Activated T-helper 1 cell treated with Interleukin-2 at 50 U/mL for 16 hours (primary cell): ENCODE measurements at places on chromosomes 5 and 9.

DNA sequence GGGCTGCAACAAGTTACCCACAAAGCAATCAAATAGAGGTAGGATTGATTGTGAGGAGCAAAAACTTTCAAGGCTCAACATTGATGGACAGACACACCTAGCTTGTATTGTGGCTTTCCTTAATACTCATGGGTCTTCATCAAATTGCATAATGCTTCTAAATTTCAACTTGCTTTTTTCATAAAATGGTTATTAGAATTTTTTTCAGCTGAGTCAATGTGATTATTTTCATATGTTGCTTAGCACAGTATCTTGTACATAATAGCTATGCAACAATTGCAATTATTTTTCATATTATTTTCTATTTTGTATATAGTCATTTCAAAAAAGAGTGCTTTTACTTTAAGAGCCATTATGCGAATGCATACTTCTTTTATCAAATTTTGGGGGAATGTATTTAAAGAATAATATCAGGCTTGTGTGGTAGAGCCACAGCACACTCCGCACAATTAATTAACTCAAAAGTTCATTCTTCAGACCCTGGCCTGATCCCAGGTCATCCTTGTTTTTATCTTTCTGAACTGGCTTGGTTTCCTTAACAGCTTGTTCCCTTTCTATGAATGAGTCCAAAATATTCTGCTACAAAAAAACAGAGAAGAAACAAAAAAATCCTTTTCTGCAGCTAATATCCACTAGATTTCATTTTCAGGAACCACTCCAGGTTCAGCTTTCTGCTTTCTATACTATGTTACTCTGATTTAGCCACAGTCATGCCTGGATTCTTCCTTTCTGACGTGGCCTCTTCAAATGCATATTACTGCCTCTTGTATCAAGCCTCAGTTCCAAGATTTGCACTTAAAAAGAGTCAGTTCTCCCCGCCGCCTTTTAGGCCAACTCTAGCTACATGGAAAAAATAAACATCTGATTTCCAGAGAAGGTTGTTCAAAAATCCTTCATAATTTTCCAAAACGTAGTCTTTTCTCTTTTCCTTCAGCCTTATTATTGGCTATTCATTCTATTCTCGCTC is 45.3 kb upstream of the CDH9 start:
- no peak for DNase-seq

GRCh38 chr9:16950051-16950450 is 79.6 kb upstream of the BNC2 start:
- DNase-seq, result no peak

DNA sequence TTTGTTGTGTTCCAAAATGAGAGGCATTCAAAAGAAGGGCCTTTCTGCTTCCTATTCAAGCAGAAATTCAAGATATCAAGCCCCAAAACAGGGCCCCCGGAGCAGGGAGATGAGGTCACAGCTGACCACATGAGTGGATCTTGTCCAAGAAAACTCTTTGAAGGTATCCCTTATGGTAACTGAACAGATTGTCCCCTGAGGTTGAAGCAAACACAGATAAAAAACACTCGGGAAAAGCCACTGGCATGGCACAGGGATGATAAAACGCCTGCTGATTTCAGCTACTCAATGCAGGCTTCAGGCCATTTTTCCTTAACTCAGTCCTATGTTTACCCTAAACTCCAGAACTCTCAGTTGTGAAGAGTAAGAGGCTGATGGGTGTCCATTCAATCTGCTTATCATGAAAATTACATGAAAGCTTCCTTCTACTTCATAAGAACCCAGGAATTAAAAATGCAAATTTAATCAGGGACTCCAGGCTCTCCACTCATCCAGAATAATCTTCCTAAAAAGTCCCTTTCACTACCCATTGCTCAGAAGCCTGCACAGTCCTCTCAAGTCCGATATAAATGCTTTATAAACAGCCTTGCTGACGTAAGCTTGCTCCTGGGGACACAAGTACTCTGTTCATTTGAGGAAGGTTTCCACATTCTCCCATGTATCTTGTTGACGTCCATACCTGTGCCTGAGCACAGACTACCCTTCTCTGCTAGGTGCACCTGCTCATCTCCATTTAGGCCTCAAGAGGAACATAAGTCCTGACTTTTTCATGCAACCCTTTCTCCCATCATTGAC is 35.9 kb upstream of the SLC1A3 start:
- DNase-seq, result no peak

DNA sequence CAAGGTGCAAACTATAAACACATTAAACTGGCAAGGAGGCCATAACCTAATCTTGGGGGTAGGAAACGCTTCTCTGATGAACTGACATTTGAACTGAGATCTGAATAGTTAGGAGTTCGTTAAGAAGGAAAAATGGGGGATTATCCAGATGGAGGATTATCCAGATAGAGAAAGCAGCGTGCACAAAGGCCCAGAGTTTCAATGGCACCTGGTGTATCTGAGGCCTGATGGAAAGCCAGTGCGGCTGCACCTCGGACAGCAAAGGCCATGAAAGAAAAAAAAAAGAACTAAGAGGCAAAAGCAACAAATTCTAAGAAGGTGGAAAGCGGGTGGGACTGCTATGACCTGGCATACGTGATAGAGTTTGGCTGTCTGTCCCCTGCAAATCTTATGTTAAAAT is 13.0 kb upstream of the CTNNAL1 start:
- DNase-seq, result no peak

GRCh38 chr9:7185612-7186011 is 427.8 kb downstream of the KDM4C start:
- DNase-seq, result no peak

GRCh38 chr5:65102976-65103711 is 334.4 kb downstream of the CWC27 start:
- DNase-seq, result peak; percentile 32

DNA sequence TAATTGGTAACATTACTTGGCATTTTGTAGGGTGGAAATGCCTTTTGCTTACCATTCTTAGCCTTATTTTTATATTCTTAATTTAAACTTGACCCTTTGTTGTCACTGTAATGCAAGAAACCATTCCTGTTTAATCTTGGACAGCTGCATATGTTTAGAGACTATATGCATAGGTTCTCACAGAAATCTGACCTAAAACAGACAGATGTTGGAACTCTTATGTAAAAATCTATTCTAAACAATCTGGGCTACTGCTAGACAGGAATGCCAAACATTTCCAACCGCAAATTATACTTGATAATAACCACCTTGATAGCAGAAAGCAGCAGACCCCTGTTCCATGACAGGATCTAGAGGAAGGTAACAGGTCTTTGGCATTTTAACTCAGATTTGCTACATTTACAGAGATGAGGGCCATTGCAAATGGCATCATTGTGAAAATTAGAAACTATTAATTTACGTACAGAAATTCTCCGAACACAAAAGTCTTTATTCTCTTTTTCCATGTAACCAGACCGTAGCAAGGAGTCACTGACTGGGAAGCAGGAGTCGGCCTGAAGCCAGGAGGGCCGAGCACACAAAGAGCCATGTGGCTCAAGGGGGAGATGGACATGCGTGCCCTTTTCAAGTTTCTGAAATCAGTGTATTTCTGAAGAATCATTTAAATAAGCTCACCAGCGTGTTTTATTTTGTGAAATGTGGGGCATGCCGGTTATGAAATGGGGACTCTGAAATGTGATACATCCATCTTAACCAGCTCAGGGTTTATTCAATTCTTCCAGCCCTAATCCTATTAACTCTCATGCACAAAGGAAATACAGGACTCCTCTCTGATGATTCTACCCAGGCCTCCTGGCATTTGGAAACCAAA is 139.3 kb downstream of the AOPEP start:
- DNase-seq, result no peak

DNA sequence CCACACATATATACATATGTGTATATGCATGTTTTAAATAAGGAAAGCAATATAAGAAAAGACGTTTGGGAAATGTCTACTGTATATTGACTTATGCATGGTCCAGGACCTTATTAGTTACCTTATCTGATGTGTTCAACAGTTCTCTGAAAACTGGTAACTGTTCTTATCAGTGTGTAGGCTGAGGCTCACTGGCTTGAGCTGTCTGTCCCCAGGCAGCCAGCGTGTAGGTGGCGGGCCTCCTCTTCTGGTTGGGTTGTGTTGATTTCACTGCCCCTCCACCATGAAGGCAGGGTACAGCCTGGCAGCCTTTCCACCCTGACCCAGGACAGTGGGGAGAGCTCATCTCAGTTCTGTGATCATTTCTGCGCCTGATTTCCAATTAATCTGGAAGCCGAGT is 38.7 kb upstream of the SEMA4D start:
- DNase-seq, result no peak

DNA sequence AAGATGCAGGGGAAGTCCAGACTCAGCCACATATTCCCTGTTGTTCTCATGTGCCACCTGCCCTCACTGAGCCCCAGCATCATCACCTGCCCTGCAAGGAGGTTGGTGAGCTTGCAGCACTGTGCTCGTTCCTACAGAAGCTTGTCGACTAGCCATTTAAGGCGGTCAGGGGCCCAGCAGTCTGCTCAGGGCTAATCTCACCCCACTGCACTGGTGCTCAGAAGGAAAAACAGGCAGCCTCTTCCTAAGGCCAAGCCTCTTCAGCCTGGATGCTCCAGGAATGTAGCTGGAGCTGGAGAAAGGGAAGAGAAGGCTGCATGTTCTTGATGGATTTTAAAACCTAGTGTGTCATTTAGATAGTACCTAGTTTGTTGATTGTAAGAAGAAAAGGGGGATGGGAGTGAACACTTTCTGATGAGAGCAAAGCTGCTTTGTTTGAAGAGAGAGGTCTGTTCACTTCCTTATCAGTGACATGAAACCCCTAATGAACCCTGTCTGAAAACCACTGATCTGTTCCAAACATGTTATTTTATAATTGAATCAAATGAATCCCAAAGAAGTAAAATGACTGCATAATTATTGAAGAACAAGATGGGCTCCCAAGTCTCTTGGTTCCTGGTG is 10.6 kb upstream of the ASPN start:
- no peak for DNase-seq

GRCh38 chr9:36882594-36882993 is 151.5 kb downstream of the PAX5 start:
- DNase-seq, result no peak

GRCh38 chr9:14512942-14513341 is 180.3 kb downstream of the ZDHHC21 start:
- no peak for DNase-seq

DNA sequence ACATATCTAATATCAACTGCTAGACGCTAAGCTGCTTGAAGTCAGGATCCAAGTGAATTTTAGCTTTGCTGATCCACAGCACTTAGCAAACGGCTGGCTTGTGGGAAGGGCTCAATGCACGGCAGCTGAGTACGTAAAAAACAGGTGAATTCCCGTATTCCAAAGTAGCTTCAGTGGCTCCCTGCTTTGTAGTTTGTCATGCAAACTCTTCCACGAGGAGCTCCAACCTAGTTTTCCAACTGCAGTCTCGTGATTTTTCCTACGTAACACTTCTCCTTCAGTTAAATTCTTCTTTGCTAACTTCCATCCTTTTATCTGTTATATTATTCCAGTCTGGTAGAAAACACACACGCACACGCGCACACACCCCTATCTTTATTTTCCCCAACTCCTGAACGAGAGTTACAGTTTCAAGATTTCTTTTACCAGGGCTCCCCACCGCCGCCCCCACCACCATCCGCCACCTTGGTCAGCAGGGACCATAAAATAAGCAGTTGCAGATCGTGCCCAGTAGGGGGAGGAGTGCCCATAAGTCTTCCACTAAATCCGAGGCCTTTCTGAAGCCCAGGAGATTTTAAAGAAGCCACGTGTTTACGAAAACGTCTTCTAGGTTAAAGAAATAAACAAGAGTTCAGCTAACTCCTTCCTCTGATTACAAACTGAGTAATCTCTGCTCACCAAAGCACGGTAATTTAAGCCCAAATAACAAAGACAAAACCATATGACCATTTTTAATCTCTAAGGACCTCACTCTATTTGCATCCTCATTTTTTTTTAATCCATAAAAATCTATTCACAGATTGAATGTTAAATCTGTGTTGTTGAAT is 34.8 kb upstream of the TRIO start:
- no peak for DNase-seq

GRCh38 chr9:72396247-72397091 is 31.5 kb upstream of the ZFAND5 start:
- DNase-seq, result no peak

DNA sequence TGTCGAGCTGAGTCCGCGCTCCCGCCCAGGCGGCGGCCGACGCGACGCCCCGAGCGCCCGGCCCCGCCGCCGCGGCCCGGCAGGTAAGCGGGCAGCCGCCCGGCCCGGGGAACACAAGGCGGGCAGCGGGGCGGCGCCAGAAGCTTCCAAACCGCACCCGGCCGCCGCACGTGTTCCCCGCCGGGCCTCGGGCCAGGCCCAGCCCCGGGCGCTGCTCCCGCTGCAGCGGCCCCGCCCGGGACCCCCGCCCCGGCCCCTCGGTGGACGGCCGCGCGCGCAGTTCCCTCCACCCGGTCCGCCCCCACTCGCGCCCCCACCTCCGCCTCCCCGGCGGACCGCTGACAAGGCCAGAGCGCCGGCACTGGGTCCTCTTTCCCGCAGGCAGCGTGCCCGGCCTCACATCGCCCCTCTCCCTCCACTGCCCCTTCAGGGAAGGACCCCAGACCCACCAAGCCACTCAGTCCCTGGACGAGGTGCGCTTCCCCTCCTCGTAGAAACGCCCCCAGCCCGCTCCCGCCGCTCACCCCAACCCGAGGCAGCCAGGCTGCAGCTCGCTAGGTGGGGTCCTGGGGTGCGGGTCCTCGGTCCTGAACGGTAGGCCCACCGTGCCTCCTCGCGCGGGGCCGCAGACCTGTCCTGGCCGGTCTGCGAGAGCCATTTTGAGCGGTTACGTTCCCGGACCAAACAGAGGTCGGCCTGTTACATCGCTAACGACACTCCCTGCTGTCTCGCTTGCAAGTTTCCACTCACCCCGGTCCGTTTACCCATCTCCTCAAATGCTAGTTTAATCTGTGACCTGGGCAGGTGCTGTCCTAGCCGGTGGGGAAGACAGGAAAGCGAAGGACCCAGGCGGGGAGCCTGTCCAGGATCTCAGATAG is 475 bp downstream of the WDR5 start:
- DNase-seq, result no peak

GRCh38 chr9:33623658-33624586 is 99.9 kb downstream of the ANKRD18B start:
- DNase-seq, result peak; percentile 47

- no peak for DNase-seq
Observed at GRCh38 chr5:83058726-83059125, 18.5 kb downstream of the TMEM167A start.

DNA sequence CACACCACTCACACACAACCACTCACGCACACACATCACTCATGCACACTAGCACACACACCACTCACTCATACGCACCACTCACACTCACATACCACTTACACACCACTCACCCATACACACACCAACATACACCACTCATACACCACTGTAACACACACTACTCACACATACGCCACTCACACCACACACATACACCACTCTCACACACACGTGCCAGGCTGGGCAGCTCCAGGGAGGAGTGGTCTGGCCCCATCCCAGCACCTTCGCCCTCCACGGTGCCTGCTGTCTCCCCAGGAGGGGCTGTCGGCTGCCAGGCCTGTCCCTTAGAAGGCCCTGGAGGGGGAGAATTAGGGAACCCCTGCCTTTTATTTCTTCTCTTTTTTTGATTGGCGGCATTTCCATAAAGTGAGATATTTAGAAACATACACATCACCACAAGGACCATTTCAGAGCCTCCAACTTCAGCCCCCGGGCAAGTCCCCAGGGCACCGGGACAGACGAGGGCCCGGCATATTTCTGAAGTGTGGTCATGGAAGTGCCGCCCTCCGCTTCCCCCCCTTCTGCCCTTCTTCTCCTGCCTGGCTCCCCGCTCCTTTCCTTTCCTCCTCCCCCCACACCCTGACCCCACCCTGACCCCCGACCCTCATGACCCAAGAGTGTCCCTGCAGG is 6.3 kb upstream of the ASB6 start:
- no peak for DNase-seq
